NCI-H226 (cell line): ENCODE measurements at places on chromosomes 5 and 9.

DNA sequence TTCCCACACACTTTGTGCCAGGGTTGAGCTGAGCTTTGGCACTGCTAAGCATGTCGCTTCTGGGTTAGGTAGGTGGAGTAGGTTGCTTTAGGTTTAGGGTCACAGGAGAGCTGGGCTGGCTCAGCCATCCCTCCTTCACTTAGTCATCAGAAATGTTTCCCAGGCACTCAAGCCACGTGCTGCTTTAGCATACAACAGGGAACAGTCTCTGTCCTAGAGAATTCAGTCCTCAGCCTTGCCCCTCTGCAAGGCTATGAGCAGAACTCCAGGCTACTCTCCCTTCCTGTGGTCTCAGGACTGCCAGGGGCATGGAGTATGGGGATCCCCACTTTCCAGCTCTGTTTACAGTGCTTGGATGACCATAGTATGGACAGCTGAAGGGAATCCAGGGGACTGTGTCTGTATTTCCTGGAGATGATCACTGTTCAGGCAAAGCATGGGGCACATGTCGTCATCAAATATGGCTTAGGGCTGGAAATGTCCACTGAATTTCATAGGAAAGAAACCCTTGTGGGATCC, 7.5 kb upstream of the ANKRD33B start:
- peak; percentile 60 for DNase-seq

DNA sequence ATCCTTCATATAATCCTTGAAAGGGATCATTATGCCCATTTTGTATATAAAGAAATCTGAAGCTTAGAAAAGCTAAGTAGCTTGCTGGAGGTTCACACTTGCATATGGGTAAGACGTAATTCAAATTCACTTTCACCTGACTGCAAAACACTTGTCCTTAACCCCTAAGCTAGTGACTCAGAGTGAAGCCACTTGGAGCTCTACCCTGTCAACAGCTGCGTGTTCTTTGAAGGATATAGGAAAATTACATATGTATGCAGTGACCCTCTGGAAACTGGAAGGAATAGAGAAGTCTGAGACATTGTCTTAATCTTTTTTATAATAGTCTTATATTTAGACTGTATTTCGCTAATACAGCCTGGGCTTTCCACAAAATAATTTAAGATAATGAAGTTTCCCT, 80.0 kb upstream of the STK32A start:
- no peak for DNase-seq

DNA sequence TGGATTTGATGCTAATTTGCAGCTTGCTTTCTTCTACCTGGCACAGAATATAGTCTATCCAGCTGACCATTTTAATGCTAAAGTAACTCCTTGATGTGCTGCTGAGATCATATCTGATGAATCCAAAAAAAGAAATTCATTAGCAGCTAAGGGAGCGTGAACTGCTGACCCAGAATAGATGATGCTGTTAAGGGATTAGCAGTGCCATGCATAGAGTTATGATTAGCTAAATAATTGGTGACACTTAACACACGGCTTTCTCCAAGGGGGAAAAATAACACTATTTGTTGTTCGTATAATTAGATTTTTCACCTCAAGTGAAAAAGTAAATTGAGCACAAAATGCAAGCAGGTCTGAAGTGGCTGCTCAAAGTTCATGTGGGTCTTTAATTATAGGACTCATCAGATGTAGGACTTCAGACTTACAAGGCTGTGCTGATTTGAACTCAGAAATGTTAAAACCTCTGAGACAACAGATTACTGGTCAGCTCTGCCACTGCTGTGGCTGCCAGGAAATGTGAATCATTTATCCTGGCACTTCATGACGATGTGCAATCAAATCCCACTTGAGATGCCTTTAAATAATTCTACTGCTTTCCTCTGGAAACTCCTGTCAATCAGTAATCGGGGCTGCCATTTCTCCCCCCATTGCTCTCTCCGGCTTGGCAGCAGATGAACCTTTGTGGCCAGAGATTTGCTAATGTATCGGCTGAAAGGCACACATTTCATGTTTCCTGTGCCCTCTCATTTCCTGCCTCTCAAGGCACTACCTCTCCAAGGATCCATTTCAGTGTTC, 291.6 kb upstream of the C9orf72 start:
- DNase-seq = peak; percentile 19

DNA sequence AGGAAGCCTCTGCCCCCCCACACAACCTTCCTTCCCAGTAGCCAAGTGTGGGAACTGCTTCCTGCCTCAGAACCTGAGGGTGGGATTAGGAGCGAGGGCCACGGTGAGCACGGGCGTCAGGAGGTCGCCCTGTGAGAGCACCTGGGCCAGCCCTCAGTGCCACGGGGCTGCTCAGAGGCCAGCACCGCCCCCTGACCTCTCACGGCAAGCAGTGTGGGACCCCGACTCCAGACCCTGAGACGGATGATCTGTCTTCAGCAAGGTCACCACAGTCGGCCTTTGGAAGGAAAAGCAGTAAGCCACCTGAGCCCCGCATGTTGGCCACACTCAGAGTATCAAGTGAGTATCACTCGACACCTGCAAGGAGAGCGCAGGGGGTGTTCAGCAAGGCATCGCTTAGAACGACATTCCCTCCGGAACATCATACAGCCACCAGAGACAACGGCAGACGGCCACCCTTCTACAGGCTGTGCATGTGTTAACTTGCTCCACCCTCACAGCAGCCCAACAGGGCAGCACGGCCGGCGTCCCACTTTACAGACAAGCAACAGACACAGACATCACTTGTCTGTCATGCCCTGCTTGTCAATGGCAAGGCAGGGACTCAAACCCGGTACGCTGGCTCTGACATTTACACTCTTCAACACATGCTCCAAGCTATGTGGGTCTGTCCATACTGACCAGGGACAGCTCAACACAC, 50.2 kb downstream of the IPPK start:
- no peak for DNase-seq

- DNase-seq = no peak
Measured at GRCh38 chr9:88990729-88991065, 571 bp upstream of the S1PR3 start.

DNA sequence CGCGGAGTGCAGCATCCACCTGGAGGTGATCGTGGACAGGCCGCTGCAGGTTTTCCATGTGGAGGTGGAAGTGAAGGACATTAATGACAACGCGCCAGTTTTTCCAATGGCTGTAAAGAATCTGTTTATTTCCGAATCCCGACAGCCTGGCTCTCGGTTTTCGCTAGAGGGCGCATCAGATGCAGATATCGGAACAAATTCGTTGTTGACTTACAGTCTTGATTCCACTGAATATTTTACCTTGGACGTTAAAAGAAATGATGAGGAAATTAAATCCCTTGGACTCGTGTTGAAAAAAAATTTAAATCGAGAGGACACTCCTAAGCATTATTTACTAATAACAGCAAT, 611 bp downstream of the PCDHA3 start:
- DNase-seq = no peak

- DNase-seq = no peak
Measured at GRCh38 chr9:109499631-109500410, 1.7 kb upstream of the PTPN3 start.

- no peak for DNase-seq
Measured at GRCh38 chr5:42516282-42517042, 93.2 kb downstream of the GHR start.

DNA sequence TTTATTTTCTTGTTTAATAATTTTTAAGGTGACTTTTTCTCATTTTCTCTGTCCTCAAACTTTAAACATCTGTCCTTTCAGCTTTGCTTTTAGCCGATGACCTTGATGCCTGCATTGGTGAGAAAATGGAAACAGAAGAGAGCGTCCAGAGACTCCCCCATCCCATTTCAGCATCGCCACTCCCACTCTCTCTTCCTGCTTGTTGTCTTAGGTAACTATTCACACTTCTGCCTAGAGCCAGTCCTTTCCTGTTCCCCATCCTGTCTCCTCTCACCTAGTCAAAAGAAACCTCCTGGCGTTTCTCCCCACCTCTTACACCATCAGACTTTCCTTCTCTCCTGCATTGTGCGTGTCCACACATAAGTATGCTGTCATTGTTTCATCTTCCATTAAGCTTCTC, 124.6 kb downstream of the MAST4 start:
- no peak for DNase-seq

- no peak for DNase-seq
Measured at GRCh38 chr5:88732181-88732633, 150.8 kb downstream of the MEF2C start.

DNA sequence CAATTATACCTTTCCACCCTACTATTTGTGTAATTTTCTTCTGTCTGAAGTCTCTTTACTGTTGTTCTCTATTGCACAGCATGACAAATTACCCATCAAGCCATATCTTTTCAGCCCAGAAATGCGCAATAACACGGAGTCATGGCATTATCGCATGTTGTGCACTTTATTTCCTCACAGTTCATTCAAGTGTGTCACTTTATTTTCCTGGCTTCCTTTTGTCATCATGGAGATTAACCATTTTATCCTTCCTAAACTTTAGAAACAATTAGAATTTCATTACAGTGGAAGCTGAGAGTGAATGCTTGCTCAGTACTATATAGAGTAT, 41.3 kb upstream of the MEF2C start:
- no peak for DNase-seq

GRCh38 chr9:37575001-37575400, 1.2 kb downstream of the FBXO10 start:
- no peak for DNase-seq

DNA sequence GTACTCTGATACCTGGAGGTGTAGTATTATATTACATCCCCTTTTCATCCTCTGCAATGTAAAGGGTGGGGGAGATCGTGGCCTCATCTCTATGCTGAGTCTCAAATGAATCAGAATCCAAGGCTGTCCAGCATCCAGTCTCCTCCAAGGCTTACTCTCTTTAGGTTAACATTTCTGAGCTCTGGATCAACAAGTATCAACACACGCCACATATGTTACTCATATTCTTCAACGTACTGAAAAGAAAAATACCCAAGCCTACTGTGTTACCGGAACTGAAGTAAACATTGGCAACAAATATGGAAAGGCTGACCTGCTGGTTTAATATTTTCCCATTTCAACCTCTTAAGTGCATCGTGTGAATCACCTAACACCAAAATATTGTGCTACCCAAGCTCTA, 241.8 kb downstream of the GAS1 start:
- no peak for DNase-seq

GRCh38 chr9:38619556-38620447, 594 bp downstream of the ANKRD18A start:
- no peak for DNase-seq

- peak; percentile 78 for DNase-seq
Measured at GRCh38 chr5:32639943-32640342, 54.6 kb downstream of the SUB1 start.

DNA sequence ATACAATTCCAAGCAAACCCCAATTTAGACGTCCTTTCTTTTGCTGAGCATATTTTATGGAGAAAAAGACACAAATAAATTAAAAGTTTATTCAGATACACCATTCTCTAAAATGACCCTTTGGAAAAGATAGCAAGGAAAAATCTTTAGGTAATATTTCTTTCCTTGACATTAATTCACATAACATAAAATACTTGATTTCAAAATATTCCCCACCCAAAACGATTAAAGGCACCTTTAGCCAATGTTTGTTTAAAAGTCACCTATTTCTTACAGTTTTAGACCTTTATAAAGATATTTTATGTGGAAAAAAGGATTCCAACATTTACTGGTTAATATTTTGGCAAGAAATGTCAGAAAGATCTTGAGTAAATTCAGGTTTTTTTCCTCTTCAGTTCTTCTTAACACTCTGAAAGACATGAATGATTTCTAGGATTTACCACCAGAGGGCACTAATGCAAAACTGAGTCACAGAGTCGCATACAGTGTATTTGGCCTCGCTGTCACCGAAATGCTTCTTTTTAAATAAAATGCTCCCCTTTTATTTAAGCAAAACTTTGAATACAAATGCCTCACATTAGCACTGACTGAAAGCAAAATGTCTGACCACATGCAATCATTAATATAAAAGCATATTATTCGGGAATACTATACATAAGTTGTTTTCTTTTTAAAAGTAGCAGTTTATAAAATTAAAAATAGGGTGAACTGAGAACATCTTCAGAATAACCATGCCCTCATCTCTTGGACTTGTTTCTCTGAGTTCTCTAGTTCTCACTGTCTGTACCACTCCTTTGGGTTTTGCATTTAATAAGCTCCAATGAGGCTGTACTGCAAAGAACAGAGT, 122.5 kb downstream of the SLC1A3 start:
- peak; percentile 22 for DNase-seq

GRCh38 chr5:133155326-133155969, 103.6 kb downstream of the HSPA4 start:
- DNase-seq = no peak

DNA sequence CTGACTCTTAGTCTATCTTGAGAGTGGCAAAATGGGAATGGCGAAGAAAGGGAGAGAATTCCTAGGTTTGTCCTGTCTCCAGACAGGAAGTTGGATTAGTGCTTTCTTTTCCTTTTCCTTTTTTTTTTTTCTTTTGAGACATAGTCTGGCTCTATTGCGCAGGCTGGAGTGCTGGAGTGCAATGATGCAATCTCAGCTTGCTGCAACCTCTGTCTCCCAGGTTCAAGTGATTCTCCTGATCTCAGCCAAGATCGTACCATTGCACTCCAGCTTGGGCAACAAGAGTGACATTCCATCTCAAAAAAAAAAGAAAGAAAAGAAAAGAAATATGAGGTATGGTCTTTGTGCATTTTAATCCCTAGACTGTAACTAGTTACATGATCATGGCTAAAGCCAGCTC, 12.6 kb upstream of the KIF27 start:
- DNase-seq = peak; percentile 43

- peak; percentile 37 for DNase-seq
Measured at GRCh38 chr5:112995764-112996618, 19.4 kb downstream of the DCP2 start.

DNA sequence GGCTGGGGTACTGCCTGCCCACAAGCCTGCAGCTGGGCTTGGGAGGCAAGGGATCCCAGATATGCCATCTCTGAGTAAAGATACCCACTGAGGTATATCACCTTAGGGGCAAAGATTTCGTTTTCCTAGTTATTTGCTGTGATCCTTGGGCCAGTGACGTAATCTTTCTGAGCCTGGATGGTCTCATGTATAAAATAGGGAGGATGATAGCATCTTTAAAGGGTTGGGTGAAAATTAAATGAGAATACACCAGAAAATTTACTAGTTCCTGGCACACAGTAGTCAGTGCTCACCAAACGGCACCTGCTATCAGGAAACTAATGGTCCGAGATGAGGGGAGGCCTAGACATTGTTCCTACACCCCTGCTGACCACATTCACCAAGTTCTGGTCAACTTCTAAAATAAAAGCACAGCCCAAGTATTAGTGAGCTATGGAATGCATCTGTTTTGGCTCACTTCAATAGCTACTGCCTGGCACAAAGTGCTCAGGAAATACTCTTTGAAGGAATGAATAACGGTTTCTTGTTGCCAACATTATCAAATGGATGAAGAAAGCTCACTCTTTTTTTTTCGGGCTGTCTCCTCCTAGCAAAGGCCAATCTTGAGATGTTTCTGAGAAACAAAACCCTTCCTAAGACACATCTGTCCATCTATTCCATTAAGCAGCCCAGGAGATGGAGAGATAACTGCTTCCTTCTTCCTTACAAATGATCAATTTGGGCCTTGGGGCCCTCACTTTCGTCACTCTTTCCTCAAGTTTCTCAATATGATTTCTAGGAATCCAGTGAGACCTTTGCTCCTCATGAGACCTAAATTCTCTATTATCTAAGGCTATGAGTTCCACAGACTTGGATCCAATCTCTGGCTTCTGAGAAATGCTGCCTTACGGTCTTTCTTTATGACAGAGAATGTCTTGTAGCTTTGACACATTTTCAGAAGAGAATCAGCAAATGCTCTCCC, 98.2 kb downstream of the DPYSL3 start:
- peak; percentile 69 for DNase-seq
